SW 1271 (cell line): ENCODE measurements at places on chromosomes 1 and 21.

GRCh38 chr1:198246337-198246736 lies 89.5 kb downstream of the NEK7 start:
- DNase-seq, result no peak

GRCh38 chr1:222979561-222979960 lies 163.5 kb downstream of the TLR5 start:
- no peak for DNase-seq

DNA sequence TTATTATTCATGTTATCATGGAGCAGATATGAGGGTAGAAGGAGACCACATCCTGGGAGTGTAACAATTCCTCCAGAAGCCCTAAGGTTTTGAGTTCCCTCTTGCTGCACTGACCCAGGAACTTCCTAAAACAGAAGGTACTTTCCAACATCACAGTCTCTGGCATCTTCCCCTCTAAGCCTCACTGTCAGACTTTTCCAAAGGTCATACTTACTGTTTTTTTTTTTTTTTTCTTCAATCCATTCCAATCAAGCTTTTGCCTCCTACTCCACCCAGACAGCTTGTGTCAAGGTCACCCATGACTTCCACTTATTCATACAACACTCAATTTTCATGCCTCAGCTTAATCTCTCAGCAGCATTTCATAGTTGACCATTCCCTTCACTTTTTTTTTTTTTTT lies 18.4 kb upstream of the UQCRHL start:
- DNase-seq, result no peak

- DNase-seq, result no peak
Measured at GRCh38 chr21:32529679-32530078, 55.6 kb downstream of the TCP10L start.

DNA sequence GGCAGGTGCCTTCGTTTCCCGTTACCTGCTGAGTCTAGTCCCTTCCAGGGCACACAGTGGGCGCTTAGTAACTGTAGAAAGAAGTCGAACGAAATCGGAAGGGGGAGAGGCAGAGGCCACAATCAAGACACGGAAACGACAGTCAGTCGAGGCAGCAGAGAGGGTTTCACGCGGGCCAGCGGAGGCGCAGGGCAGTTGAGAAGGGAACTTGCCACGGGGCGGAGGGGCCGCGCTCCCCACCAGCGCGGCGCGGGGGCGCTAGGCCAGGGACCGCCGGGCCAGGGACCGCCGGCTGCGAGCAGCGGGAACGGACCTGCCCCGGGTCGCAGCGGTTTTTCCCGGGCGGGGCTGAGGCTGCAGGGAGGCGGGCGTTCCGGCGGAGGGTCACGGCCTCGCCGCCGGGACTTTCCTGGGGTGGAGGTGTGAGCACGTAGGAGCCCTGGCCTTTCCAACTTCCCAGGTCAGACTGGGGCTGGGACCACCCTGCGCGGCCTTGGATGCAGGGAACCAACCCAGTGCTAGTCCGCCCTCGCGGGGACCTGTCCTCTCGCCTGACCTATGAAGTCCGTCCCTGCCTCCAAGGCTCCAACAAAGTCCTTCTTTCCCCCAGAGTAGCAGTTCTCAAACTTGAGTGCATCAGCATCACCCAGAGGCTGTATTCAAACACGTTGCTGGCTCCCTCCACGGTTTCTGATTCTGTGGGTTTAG lies 150.1 kb upstream of the FGGY start:
- DNase-seq, result no peak

DNA sequence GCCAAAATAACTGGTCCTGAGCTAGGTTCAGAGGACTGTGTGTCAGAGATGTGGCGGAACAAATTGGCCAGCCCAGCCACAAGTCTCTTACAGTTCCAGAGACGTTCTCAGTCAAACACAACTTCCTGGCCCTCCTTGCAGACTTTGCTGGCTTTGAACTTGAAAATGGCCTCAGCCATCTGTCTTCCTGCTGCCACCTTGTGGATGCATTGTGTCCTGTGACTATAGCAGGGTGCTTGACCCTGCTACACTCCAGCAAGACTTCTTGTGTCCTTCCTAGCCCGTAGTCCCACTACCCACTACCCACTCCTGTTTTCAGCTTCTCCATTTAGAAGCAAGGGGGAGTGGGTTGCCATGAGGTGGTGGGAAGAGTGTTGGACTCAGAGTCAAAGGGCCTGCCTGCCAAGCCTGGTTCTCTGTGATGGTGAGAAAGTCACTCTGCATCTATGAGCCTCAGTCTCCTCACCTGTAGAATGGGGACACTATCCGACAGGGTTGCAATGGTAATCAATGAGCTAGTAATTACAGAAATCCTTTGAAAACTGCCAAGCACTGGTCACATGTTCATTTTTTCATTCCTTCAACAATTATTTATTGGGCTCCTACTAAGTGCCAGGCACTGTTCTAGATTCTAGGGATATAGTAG lies 109.9 kb downstream of the IGSF21 start:
- DNase-seq, result peak; percentile 4

DNA sequence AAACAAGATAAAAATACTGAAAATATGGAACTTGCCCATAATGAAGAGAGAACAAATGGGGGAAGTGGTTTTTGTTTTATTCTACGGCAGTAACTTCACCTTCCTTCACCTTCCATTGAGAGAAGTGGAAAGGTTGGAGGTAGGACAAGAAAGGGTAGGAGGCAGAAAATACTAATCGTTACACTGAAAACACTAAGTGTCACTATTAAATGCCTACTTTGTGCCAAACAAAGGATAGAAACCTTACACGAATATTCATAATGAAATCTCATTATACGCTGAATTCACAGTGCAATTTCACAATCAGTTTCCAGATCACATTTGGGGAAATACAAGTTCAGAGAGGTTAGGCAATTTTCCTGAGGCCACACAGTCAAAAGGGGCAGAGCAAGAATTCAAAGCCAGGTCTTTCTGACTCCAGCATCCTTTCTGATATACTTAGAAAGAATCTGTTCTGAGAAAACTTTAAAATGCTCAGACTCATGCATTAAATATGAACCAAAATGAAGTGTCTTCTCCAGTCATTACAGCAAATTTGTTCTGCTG lies 3.0 kb downstream of the TIAM1 start:
- no peak for DNase-seq

- no peak for DNase-seq
Measured at GRCh38 chr1:109475261-109475660, 8.4 kb upstream of the ATXN7L2 start.

DNA sequence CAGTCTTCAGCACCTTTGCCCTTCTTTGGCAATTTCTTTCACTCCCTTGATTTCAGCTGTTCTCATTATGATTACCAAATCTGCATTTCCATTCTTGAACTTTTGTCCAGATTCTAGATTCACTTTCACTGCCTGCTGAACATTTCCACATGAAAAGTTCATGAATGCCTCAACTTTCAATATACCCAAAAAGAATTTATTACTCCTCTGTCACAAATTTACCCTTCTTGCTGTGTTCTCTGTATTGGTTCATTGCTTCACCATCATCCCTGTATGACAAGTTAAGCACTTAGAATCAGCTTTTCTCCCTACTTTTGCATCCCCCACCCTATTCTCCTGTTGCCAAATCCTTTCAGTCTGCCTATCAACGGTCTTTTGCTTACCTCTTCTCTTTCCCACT lies 112.6 kb upstream of the PKN2 start:
- no peak for DNase-seq

DNA sequence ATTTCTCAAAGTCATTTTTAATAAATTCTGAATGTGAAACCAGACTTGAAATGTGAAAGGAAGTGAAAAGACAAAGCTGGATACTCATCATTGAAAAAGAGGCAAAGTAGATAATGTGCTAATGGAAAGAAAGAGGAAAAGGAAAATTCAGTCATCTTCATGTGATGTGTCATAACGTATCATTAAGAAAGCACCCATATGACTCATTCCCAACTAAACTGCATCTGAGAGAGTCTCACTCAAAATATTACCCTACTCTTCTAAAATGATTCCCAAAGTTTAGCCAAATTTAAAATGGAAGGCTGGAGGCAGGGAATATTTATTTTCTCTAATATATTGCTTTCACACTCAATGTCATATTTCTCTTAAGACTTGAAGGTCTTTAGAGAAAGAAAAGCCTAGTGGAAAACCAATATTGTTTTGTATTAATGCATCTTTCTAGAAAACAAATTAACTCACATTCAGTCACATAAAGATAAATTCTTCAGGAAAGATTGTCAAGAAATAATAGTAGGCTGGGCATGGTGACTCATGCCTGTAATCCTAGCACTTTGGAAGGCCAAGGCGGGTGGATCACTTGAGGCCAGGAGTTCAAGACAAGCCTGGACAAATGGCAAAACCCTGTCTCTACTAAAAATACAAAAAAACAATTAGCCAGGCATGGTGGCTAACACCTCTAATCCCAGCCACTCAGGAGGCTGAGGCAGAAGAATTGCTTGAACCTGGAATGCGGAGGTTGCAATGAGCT lies 129.9 kb downstream of the SLC30A10 start:
- DNase-seq, result no peak

DNA sequence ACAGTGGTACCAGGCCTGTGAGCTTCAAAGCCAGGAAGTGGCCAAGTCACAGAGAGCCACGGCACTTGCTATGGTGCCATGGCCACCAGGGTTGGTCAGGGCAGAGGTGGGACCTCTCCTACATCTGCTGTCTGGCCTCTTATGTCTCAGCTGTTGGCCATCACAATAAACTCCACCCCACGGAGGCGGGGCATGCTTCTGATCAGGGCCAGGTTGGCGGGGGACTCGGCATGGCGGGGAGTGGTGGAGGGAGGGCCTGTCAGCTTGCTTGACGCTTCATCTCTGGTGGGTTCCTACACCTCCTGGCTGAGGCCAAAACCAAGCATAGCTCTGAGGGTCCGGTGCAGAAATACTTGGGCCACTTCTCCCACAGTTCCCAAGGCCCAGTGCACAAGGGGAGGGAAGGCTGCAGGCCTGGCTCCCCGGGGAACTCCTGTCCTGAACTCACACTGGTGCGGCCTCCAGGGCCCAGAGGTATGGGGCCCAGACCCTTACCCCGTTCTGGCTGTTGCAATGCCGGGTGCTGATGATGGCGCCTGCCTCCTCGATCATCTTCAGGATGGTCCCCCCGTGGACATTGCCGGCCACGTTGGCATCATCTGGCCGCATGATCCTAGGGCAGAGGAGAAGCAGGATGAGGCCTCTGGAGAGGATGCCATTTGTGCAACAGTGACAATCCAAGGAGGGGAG lies 44.2 kb downstream of the ACOT7 start:
- DNase-seq, result no peak

- no peak for DNase-seq
Measured at GRCh38 chr1:95903060-95903459, 669.0 kb downstream of the RWDD3 start.

GRCh38 chr1:208347191-208347590 lies 103.0 kb upstream of the PLXNA2 start:
- DNase-seq, result no peak

DNA sequence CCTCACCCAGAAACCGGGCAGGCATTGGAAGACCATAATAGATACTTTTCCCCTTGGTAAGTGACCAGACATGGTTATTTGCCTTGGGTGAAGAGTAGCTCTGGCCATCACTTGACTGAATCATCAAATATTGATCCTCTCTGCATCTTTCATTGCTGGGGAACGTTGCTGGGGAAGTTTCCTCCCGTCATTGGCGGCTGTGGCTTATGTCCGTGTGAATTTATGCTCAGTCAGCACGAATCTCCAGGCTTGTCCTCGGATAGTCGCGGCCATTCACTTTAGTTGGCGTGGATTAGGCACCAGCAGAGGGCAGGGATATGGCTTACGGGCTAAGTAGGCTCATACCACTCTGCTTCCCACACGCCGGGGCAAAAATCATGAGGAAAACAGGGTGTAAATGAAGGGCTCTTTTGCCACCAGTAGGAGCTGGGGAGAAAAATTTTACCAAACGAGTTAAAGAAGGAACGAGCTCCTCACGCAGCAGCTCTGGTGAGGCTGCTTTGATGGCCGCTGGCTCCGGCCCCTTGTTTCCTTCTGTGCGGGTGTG lies 473.4 kb downstream of the CAMTA1 start:
- DNase-seq, result no peak

- DNase-seq, result peak; percentile 86
Measured at GRCh38 chr1:203906932-203907331, 45.5 kb downstream of the SNRPE start.

GRCh38 chr1:182765391-182765790 lies 24.2 kb upstream of the NPL start:
- DNase-seq, result no peak
